ENCODE measurements at places on chromosomes 7 and 10.

DNA sequence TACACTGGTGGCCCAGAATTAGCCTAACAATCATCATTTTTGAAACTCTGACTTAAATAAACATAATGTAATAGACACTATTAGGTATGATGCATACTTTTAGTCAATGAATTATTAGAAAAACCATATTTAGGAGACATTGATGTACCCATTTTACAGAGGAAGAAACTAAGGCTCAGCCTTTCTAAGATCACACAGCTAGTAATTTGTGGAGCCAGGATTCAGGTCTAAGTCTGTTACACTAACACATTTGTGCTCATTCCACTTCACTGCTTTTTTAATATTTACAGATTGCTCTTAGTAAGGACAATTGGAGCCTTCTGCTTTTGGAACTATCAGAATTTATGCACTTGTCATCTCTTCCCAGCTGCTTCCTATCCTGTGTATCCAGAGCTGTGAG, 8.9 kb downstream of the CFAP43 start:
- DNase-seq = no peak

- DNase-seq = peak; percentile 50
Measured at GRCh38 chr10:93006435-93007039, 54.1 kb upstream of the CYP26C1 start.

DNA sequence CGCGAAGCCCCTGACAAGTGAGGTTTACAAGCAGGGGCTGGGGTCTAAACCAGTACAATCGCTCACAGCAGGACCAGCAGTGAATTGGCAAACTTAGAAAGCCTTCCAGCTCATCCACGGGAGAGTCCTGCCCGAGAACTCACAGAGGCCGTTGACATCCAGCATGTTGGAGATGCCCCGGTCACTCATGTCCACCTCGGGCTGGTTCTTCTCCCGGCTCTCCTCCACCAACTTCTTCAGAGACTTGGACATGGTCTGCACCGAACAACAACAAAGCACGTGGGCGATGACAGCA, 447 bp downstream of the RSU1 start:
- DNase-seq = no peak

GRCh38 chr7:98323597-98324322, 42.3 kb downstream of the BRI3 start:
- no peak for DNase-seq

DNA sequence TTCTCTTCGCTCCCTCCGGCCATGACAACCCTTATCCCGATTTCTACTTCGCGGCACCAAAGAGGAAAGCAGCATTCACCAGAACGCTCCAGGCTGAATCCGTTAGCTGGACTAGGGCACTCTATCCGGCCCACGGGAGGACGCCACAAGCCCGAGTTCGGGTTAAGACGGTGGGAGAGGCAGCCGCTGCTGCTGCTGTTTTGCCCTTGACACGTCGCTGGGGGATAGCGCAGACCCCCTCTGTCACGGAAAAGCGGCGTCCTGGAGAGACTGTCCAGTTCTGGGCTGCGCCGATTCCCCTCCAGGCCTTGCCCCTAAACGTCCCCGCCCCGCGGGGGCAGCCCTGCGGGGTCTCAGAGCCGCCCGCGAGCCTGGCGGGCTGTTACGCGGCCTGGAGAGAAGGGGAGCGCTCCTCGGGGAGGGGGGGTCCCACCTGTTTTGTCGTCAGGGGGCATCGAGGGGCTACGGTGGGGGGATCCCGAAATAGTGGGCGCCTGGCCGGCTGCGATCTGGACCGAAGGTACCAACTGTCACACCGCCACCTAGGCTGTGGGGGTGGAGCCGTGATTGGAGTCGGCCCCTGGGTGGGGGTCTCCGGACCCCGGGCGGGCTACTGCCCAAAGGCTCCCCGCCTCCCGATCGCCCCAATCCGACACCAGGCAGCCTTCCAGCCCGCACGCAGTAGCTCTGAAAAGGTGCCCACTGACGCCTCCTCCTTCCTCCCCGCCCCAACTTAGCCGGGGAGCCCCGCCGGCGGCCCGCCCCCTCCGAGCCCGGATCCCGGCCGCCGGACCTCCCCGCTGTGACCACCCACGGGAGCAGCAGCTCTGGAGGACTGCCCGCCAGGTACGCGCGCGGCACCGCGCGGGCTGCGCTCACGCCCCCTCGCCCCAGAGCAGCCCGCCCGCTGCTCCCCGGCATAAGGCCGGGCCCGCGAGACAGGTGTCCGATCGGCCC, 772 bp downstream of the SGMS1 start:
- peak; percentile 25 for DNase-seq

DNA sequence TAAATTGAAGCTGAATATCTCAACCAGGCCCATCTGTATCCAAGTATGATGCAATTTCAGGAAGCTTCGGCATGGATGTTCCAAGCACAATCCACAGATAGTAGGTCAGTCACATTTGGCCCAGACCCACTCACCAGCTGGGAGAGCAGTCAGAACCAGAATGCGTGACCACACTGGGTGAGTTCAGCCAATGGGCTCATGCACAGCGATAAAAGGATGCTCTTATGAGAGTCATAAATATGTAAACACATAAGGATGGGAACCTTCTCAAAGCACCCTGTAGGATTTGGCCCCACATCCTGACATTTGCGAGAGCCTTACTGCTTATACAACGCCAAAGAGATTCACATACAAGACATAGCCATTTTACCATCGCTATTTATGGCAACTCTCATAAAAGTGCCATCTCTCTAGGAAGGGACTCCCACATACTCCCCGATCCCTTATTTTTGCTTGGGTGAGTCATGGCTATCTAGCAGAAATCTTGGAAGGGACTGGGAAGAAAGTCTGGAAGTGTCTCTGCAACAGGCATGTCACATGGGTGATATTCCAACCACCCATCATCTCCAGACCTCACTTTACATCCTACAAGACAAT, 3.0 kb downstream of the AFAP1L2 start:
- DNase-seq = no peak

- no peak for DNase-seq
Measured at GRCh38 chr7:125468855-125469174, 539.2 kb upstream of the POT1 start.
